Cortex of kidney (tissue), 1 donor: ENCODE measurements at places on chromosomes 16 and 17.

- no peak for DNase-seq
These were observed 898 bp downstream of the TERF2IP start for GRCh38 chr16:75648265-75649076.

DNA sequence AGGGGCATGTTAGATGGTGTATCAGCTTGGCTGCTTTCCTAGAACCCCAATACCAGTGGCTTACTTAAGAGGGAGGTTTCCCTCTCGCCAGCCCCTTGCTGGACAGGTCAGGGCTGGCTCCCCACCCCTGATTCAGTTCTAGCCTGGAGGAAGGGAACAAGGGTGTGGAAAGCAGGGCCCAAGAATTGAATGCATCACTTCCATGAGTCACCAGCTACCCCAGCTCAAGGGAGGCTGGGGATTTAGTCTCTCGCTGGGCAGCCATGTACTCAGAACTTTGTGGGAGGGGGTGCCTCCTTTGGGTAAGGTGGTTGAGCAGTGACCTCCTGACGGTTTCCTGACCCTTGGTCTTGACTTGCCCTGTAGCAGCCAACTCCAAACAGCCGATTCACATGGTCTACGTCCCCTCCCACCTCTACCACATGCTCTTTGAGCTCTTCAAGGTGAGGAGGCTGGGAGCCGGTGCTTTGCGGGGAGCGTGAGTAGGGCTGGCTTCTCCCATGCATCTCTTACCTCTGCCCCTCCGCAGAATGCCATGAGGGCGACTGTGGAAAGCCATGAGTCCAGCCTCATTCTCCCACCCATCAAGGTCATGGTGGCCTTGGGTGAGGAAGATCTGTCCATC lies 12.8 kb downstream of the PDK2 start:
- no peak for DNase-seq

DNA sequence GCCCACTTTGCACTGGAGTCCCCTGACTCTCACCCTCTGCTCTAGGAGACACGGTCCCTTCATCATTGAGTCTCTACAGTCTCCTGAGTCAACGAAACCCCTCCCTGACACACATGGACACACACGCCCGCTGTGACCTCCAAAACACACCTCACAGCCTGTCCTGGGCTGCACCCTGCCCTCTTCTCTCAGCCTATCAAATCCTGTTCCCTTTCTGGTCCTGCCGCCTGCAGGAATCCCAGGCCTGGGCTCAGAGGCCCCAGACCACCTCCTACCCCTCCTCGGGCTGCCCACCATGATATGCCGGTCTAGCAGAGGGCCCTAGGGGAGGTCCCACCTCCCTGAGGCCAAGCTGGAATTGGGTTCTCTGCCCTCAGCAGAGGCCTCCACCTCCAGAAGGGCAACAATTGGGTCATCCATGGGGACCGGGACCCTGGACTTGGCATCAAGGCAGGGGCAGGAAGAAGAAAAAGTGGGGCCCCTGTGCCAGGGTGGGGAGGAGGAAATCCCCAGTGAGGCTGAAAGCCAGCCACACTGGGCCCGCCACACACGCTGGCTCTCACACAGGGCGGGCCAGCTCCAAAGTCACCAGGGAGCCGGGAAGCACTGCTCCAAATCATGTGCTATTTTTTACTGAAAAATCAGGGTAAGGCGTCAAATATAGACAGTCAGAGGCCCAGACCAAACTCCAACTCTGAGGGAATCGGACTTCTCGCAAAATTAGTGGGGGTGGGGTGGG lies 3.4 kb downstream of the PPP1R9B start:
- DNase-seq, result no peak

GRCh38 chr16:27952811-27953210 lies 110.7 kb downstream of the GSG1L start:
- DNase-seq, result no peak

DNA sequence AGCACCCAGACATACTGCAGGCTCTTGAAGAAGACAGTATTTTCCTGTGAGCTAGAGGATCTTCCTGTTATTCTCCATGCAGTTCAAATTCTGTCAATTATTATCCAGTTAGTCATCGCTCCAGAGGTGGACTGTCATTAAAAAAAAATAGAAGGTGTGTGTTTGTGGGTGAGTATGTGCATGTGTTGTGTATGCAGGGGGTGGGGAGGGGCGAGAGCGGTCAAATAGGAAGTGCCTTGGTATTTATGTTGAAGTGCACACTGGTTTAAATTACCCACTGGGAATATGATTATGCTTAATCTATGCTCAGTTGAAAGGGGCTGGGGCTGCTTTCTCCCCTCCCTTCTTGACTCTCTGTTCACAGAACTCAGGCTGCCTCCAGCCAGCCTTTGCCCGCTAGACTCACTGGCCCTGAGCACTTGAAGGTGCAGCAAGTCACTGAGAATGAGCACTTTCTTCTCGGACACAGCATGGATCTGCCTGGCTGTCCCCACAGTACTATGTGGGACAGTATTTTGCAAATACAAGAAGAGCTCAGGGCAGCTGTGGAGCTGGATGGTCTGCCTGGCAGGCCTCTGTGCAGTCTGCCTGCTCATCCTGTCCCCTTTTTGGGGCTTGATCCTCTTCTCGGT lies at the start of gene HSD17B2:
HSD17B2 (plus strand) TSS at position 273 of the 632 bp plus-strand sequence; CDS start at position 445, 172 bp downstream.
- no peak for DNase-seq

DNA sequence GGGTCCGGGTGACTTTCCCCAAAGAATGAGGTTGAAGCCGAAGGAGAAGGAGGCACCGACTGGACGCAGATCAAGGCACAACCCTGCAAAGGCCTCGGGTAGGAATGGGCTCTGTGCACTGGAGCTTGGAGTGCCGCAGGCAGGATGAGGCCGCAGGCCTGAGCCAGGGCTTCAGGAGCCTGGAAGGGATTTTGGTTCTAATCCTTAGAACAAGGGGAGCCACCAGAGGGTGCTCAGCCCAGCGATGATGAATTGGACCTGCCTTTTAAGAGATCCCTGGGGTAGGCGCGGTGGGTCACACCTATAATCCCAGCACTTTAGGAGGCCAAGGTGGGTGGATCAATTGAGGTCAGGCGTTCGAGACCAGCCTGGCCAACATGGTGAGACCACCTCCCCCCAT lies 8.1 kb downstream of the CIBAR2 start:
- DNase-seq, result no peak

- no peak for DNase-seq
These were observed 65.9 kb downstream of the EMP2 start for GRCh38 chr16:10514369-10515055.

- no peak for DNase-seq
These were observed 11.1 kb downstream of the CMTM2 start for GRCh38 chr16:66590322-66590721.

DNA sequence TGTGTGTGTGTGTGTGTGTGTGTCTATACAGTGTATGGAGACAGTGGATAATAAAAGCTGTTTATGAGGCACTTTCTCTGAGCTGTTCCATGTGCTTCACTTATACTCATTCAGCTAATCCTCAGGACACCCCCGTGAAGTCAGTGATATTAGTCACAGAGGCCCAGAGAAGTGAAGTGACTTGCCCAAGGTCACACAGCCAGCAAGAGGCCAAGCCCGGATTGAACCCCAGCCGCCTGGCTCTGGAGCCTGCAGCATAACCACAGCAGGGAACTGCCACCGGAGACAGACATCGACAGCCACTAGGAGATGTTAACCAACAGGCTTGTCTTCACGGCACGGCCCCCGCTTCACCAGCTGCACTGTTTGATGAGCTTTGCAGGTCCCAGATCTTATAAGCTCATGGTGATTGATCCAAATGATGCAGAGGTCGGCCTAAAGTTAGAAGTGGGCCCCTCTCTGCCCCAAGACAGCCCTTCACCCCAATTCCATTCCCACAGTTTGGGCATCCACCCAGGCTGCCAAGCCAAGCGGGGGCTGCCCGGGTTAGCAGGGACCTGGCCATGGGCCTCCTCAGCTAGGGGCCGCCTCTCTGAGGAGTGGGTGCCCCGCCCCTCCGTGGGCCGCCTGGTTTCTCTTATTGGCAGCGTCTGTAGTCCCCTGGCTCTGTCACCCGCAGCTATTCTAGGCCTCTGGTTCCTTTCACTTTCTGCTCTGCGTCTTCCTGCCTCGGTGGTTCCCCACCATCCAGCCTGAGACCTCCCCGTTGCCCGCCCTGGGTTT lies 30.9 kb downstream of the SOCS1 start:
- no peak for DNase-seq

DNA sequence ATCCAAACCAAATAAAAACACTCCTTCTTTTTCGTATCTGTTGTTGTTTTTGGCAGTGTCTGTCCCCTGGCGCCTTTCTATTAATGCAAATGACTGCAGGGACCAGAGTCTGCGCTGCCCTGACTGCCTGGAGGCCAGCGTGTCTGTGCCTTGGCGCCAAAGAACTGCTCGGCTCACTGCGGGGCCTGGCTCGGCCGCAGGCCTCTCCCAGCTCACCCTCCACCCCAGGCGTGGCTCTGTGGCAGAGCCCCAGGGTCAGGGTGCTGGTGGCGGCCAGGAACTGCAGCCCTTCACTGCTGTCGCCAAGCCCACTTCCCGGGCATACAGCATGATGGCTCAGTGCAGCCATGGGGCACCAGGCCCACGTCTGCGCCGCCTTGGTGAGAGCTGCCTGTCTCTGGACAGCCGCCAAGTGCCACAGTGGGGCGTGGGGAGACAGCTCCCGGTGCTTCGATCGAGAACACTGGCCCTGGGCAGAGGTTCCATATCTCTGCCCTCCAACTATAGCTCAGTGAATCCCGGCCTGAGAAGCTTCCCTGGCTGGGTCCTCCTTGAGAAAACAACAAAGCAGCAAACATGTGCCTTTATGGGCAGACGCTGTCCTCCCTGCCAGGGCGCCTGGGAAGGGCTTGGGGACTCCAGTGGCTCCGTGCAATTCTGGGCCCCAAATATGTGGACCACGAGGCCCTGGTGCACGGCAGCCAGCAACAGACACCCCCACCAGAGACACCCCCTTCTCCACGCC lies 11.1 kb downstream of the CANT1 start:
- no peak for DNase-seq

DNA sequence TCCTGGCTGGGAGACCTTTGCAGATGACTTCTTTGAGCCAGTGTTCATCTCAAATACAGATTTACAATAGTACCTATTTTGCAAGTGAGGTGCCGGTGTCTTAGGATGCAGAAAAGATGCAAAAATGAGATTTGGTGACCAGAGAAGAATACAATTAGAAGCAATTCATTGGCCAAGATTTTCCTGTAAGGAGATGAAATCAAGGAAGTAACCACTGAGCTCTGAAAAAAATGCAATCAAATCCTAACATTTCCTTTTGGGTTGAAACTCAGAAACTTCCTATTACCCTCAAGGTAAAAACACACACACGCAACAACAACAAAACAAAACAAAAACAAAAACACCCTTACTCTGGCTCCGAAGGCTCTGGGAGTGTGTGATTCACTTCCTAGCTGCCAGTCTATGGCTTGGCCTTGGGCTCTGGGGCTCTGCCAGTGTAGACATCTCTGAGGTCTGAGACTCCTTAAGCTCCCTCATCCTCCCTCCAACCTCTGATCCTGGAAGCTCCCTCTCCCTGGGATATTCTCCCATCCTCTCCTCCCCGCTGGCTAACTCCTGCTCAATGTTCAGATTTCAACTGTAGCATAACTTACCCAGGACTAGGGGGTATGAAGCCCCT lies 16.8 kb upstream of the MT4 start:
- DNase-seq, result no peak

- DNase-seq, result no peak
These were observed 221.0 kb downstream of the CPPED1 start for GRCh38 chr16:12582696-12583095.

- no peak for DNase-seq
These were observed 9.2 kb upstream of the CCL13 start for GRCh38 chr17:34347063-34347462.

- DNase-seq, result no peak
These were observed 115.3 kb downstream of the SLC39A11 start for GRCh38 chr17:72976971-72977770.

- no peak for DNase-seq
These were observed 240 bp downstream of the WBP2 start for GRCh38 chr17:75854881-75855309.

DNA sequence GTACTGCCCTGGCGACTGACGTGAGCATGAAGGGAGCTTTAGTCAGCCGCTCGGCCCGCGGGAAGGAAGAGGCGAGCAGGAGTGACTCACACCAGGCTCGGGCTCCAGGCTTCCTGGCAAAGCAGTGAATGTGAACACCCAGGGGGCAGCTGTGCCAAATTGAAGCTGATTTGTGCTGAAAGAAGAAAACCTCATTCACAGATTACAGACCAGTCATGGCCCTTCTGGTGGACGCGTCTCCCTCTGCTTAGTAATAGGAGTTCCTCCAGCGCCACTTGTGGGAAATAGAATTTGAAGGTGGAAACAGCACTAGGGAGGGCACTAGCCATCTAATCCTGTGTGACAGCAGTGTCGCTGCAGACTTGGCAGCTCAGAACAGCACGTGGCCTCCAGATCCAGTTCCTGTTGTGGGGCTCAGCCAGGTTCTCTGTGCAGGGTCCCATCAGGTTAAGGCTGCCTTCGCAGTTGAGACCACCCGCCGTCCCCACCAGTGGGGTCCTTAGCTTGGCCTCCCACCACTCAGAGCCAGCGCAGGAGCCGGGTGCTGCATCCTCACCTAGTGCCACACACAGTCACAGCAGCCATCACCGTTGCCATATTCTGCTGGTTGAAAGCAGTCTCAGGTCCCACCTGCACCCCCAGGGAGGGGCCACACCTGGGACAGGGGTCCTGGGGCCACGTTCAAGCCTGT lies 164.5 kb upstream of the CHMP6 start:
- no peak for DNase-seq

- no peak for DNase-seq
These were observed 69.6 kb downstream of the VMP1 start for GRCh38 chr17:59777033-59777432.

DNA sequence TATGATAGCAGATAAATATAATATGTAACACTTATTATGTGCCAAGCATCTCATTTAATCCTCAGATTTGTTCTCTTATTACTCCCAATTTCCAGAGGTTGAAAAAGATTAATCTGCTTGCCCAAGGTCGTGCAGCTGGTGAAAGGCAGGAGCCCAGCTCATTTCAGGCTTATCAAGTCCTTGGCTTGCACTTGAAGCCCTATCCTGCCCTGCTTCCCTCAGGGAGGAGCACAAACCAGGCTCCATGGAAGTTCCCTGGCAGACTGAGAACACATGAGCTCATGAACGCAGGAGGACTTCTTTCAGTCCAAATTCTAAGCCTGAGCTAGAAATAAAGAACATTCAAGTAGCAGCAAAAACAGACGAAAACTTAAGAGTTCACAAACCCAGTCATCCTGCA lies 74.8 kb downstream of the USP31 start:
- no peak for DNase-seq

DNA sequence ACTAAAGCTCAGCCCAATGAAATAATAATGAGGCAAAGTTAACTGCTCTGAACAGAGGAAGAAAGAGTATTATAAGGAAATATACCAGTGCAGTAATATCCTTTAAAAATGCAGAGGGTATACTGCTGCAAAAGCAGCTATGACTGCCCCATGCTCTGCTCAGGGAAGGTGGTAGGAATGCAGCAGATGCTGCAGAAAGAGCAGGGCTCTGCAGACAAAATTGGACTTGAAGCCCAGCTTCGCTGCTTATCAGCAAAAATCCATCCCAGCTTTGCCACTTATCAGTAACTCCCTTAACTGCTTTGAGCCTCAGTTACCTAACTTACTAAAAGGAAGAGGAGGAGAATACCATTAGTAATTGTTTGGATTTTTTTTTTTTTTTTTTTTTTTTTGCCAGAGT lies 533.8 kb upstream of the CDH5 start:
- DNase-seq, result no peak

- no peak for DNase-seq
These were observed 6.4 kb upstream of the MTSS2 start for GRCh38 chr16:70692130-70692872.
